HCT116 (cell line): ENCODE measurements at places on chromosomes 4 and X. TPM values are rescaled to one million over a fixed set of nuclear protein-coding genes. Genes with fewer than 3 reads are reported as not detected.

STARD8 gene
- 5.4 TPM for total RNA-seq

TGIF2LX gene
- total RNA-seq: not detected

RS1 gene
- not detected for total RNA-seq

FOXO4 gene
- 14.7 TPM for total RNA-seq

ADRA2C gene
- total RNA-seq: 28.1 TPM

NPY5R gene
- not detected for total RNA-seq

- H3K4me1 ChIP-seq: no peaks in the 10 kb centered on the region
- H3K36me3 ChIP-seq: no peaks in the 10 kb centered on the region
- H3K27ac ChIP-seq: no peak overlapping the region
- H3K27me3 ChIP-seq: no peaks in the 10 kb centered on the region
- H3K4me3 ChIP-seq: no peak overlapping the region
- no peak for DNase-seq
These were observed 70.3 kb downstream of the IRS4 start for GRCh38 chrX:108666101-108666500.

DNA sequence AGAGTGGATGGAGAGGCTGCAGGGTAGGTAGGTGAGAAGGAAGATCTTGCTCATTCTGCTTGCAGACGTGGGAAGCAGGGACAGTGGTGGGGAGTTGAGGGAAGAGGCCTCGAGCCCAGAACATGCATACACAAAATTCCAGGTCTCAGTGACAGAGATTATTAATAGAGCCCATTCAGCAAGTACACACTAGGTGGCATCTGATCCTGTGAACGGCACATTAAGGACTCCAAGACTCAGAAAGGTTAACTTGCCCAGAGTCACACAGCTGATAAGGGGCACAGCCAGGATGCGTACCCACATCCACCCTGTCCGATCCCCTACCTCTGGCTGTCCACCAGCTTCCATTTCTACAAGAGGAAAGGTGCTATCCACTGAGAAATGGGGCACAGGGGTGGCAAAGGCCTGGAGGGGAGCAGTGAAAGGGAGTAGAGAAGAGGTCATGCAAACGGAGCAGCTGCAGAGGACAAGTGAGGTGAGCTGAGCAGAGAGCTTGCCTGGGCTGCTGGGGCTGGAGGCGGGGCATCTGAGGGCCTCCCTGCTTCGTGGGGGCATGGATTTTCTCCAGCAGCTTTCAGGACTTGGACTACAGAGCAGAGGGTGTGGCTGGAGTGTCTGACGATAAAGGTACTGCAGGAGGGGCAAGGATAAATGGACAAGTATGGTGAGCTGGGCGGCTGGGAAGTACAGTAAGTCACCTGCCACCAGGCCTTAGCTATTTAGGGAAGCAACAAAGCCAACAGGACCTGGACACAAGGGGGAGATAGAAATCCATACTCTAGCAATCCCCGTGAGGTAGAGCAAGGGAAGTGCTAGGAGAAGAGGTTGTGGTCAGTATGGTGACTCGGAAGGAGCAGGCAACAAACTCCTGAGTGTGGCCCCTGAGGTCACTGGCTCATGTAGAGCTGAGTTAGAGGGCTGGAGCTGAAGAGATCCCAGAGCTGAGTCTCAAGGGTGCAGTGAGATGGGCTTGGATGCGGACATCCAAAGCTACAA is 11.2 kb downstream of the IDS start:
- H3K36me3 ChIP-seq: peaks cover 7% of the 10 kb centered on the region; the same call in 1 of the 2 replicates
- DNase-seq: no peak
- H3K4me1 ChIP-seq: peaks cover 10% of the 10 kb centered on the region
- H3K27me3 ChIP-seq: no peaks in the 10 kb centered on the region
- no peak overlapping the region for H3K4me3 ChIP-seq

GRCh38 chrX:7926501-7926900 is 712 bp downstream of the PNPLA4 start:
- peaks cover 7% of the 10 kb centered on the region; the same call in 1 of the 2 replicates for H3K4me1 ChIP-seq
- H3K36me3 ChIP-seq: no peaks in the 10 kb centered on the region; the same call in 1 of the 2 replicates
- DNase-seq: no peak
- peak overlapping the region; percentile 64 for H3K4me3 ChIP-seq

DNA sequence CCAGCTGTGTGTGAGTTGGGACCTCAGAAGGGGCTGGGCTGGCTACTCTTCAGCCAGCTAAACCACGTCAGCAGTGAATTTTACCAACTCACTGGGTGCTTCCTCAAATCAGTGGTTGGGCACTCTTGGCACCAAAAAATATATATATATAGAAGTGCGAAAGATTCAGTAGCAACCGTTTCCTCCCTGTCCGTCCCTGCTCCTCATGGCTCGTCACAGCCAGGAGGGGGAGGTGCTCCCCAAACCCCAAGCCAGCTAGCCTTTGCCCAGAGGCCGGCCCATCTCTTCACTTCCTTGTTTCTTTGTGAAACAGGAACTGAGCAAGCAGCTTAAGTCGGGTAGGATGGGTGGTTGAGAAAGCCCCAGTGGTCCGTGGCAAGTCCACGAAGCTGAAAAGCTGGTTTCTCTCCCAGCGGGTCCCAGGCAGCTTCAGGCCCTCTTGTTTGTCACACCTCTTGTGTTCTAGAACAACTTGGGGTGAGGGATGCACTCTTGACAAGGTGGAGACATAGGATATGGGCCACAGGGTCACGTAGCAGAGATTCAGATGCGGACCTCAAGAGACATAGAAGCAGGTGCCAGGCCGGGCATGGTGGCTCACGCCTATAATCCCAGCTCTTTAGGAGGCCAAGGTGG is 6.8 kb upstream of the SASH3 start:
- H3K27ac ChIP-seq: no peak overlapping the region
- no peaks in the 10 kb centered on the region for H3K36me3 ChIP-seq
- H3K4me1 ChIP-seq: no peaks in the 10 kb centered on the region
- H3K4me3 ChIP-seq: no peak overlapping the region
- DNase-seq: no peak
- no peaks in the 10 kb centered on the region for H3K27me3 ChIP-seq

- no peaks in the 10 kb centered on the region for H3K27me3 ChIP-seq
- H3K36me3 ChIP-seq: no peaks in the 10 kb centered on the region
- H3K4me3 ChIP-seq: no peak overlapping the region
- H3K4me1 ChIP-seq: no peaks in the 10 kb centered on the region
- DNase-seq: no peak
These were observed 10.5 kb upstream of the NDUFC1 start for GRCh38 chr4:139312552-139313332.

- H3K27me3 ChIP-seq: no peaks in the 10 kb centered on the region
- DNase-seq: peak; percentile 59
- peaks cover 3% of the 10 kb centered on the region; the same call in 1 of the 2 replicates for H3K36me3 ChIP-seq
- peaks cover 10% of the 10 kb centered on the region for H3K4me1 ChIP-seq
These were observed 9.5 kb downstream of the IDS start for GRCh38 chrX:149495573-149496071.

- no peaks in the 10 kb centered on the region for H3K27me3 ChIP-seq
- no peak overlapping the region for H3K4me3 ChIP-seq
- peaks cover 19% of the 10 kb centered on the region for H3K4me1 ChIP-seq
- no peak for DNase-seq
These were observed 9.0 kb downstream of the ARAP2 start for GRCh38 chr4:36235306-36235705.

DNA sequence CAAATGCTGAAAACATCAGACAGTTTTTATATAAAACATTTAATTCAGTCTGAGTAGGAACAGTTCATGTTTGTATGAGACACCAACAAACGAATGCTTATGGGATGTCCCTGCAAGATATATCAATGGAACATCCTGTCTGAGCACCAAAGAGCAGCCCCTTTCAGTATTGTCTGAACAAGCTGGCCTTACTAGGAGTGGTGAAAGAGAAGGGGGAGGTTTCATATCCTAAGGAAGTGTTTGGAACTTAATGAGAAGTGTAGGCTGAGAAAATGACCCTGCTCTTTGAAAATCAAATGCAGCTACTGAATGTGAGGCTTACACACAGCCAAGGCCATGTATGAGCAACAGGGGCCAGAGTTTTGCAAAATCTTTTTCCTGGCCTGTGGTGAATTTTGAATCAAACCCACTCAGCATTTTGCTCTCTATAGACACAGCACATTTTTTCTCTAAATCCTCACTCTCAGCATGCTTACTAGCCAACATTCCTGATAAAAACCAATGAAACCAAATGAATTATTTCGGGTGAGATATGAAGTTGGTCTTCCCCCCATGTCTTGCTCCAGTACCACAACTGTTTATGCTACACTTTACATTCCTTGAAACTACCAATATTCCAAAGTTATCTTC is 119.4 kb downstream of the LUZP4 start:
- no peaks in the 10 kb centered on the region for H3K36me3 ChIP-seq
- no peak overlapping the region for H3K4me3 ChIP-seq
- H3K4me1 ChIP-seq: no peaks in the 10 kb centered on the region
- H3K27me3 ChIP-seq: no peaks in the 10 kb centered on the region

GRCh38 chrX:48890934-48891401 is 6.6 kb downstream of the TIMM17B start:
- H3K27me3 ChIP-seq: no peaks in the 10 kb centered on the region
- no peak for DNase-seq
- no peaks in the 10 kb centered on the region for H3K36me3 ChIP-seq
- peaks cover 14% of the 10 kb centered on the region for H3K4me1 ChIP-seq
- no peak overlapping the region; the same call in 1 of the 2 replicates for H3K4me3 ChIP-seq

DNA sequence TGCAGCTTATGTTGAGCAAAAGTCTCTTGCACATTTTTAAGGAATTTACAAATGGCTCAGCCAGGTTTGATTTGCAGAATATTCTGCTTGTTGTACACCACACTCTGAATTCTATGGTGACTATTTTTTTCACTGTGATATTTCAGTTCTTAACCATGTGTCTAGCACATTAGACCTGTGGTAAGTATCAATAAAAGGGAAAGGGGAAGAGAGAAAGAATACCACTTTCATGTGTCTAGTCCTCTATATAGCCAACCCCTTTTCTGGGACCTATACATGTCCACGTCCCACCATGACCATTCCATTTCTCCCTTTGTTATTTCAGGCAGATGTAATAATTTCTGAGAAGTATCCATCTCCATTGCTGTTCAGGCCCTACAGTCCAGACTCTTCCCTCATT is 121.3 kb upstream of the PNPLA4 start:
- no peak overlapping the region for H3K27ac ChIP-seq
- no peak for DNase-seq
- no peak overlapping the region for H3K4me3 ChIP-seq
- no peaks in the 10 kb centered on the region for H3K27me3 ChIP-seq

DNA sequence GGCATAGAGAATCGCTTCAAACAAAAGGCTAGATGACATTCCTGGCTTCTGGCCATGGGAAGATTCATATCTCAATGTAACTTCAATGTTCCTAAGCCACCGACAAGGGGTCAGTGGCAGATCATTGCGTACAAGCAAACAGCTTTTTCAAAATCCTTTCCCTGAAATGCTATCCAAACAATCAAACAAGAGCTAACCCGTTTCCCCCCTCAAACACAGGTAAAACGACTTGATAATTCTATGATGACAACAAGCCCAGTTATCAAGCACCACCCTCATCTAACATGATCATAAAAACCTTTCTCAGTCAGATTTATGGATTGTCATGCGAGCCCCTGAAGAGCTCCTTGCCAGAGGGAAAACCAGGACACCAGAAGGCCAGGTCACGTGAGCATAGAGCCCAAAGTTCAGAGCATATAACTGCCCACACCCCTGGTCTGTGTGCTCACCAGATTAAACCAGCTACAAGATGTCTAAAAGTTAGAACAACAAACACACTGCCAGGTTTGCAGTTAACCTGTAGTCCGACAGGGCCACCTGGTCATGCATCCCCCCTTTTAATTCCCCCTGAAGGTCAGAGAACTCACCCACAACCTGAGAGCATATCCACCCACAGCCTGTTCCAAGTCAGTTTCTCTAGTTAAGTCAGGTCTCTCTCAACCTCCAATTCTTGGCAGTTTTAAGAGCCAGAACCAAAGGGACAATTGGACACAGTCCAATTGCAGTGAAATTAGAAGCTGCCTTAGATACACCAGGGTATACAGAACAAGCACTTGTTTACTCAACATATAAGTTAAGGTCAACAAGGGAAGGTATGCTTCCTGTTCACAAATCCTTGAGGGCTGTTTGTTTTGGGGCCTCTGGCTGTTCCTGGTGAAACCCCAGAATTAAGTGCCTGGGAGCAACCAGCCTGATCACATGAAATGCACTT is 248.1 kb upstream of the PPARGC1A start:
- no peak overlapping the region for H3K27ac ChIP-seq
- H3K27me3 ChIP-seq: no peaks in the 10 kb centered on the region
- H3K4me3 ChIP-seq: no peak overlapping the region
- H3K36me3 ChIP-seq: no peaks in the 10 kb centered on the region

DNA sequence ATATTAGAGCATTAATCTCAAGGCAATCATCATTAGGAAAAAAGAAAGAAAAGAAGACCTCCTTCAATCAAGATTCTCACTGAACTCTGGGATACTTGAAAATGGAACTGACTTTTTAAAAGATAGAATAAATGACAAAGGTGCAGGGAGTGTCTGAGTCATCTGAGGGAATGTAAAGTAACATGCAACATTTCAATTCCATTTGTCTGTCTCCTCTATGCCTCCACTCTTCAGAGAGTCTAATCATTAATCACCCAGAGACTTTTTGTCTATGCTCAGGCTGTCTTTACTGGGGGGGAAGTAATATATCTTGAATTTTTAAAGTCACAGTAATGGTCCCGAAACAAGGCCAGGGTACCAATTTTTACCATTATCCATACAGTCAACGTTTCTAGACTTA is 55.0 kb upstream of the PACRGL start:
- no peaks in the 10 kb centered on the region for H3K4me1 ChIP-seq
- H3K27me3 ChIP-seq: peaks cover 22% of the 10 kb centered on the region
- no peaks in the 10 kb centered on the region for H3K36me3 ChIP-seq
- no peak overlapping the region for H3K27ac ChIP-seq
- DNase-seq: no peak

GRCh38 chr4:94338681-94339351 is 3.8 kb downstream of the HPGDS start:
- H3K4me1 ChIP-seq: no peaks in the 10 kb centered on the region
- DNase-seq: no peak
- H3K27me3 ChIP-seq: no peaks in the 10 kb centered on the region
- no peak overlapping the region for H3K4me3 ChIP-seq
- H3K27ac ChIP-seq: no peak overlapping the region

DNA sequence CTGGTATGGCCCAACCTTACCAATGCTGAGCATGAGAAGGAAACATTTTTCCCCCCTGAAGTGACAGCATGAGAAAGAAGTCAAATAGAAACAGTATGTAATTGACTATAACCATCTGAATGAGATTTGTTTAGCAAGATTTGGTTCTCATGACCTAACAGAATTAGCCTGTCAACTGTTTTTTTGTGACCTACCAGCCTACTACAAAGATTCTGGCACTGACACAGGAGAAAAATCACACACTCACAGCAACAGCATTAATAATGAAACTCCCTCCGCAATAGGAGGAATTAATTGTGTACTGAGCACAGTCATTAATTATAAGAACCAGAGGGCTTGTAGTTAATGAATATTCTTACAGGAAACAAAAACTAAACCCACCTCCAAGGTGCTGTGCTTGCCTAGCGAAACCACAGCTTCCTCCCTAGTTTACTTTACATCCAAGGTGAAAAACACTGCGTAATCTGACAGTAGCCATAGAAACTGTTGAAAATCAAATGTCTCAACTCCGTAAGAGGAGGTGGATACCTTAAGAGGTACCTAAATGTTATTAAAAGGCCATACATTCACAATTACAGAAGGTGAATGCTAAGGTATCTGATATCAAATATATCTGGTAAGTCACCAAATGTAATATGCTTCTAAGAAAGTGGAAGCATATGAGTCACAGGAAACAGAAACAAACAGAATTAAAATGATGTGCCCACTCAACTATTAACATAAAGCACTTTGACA is 34.9 kb downstream of the MMRN1 start:
- H3K4me1 ChIP-seq: no peaks in the 10 kb centered on the region
- no peak for DNase-seq
- no peak overlapping the region for H3K27ac ChIP-seq
- H3K4me3 ChIP-seq: no peak overlapping the region
- H3K36me3 ChIP-seq: no peaks in the 10 kb centered on the region

- H3K4me3 ChIP-seq: no peak overlapping the region
- H3K27me3 ChIP-seq: no peaks in the 10 kb centered on the region
- H3K4me1 ChIP-seq: peaks cover 45% of the 10 kb centered on the region
- H3K27ac ChIP-seq: peak overlapping the region; percentile 69
- no peak for DNase-seq
- no peaks in the 10 kb centered on the region for H3K36me3 ChIP-seq
These were observed 10.0 kb downstream of the SAT1 start for GRCh38 chrX:23792861-23793553.
